ENCODE measurements at places on chromosomes 1 and 21.
A peak's percentile ranks its signal among the peaks of the same experiment; 100 is the strongest.

DNA sequence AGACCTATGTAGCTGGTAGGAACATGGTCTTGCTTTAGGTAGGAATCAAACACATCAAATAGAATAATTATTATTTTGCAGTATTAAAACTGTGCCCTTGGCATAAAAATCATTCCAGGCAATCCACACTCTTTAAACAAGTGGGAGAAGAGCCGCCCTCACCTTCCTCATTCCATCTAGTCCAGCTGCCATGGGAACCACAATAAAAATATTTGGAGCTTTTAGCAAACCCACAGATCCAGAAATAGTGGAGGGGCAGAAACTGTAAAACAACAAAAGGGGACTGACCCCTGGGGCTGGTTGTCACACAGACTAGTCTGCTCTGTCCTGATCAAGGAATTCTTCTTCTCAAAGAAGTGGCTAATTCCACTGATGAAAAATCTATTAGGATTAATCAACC is 61.6 kb downstream of the PTPRC start:
- DNase-seq, result no peak

DNA sequence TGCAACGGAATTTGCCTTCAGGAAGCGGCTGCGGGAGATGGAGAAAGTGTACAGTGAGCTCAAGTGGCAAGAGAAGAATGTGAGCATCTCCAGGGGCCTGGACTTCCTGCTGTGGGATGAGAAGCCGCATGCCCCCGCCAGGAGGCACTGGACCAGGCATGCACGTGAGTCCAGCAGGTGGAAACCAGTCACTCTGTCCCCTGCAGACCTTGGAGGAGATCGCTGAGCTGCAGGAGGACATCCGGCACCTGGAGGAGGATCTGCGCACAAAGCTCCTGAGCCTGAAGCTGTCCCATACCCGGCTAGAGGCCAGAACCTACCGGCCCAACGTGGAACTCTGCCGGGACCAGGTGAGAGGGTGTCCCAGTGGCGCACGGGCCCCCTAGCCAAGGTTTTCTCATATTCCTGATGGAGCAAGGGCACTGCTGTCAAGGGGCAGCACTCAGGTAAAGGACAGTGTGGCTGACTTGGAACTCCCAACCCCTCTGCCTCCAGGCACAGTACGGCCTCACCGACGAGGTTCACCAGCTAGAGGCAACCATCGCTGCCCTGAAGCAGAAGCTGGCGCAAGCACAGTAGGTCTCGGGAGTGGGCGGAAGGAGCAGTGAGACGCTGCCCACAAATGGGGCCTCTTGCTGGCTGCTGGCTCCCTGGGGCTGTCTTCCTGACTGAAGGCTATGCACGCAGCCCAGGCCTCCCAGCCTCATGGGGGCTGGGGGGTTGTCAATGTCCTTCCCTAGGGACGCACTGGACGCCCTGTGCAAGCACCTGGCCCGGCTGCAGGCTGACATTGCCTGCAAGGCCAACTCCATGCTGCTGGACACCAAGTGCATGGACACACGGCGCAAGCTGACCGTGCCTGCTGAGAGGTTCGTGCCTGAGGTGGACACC is 1.2 kb upstream of the ADPRS start:
- DNase-seq, result no peak

GRCh38 chr1:180505732-180506335 is 3.5 kb upstream of the ACBD6 start:
- no peak for DNase-seq

- no peak for DNase-seq
Observed at GRCh38 chr1:31976401-31976800, 37.3 kb upstream of the KHDRBS1 start.

DNA sequence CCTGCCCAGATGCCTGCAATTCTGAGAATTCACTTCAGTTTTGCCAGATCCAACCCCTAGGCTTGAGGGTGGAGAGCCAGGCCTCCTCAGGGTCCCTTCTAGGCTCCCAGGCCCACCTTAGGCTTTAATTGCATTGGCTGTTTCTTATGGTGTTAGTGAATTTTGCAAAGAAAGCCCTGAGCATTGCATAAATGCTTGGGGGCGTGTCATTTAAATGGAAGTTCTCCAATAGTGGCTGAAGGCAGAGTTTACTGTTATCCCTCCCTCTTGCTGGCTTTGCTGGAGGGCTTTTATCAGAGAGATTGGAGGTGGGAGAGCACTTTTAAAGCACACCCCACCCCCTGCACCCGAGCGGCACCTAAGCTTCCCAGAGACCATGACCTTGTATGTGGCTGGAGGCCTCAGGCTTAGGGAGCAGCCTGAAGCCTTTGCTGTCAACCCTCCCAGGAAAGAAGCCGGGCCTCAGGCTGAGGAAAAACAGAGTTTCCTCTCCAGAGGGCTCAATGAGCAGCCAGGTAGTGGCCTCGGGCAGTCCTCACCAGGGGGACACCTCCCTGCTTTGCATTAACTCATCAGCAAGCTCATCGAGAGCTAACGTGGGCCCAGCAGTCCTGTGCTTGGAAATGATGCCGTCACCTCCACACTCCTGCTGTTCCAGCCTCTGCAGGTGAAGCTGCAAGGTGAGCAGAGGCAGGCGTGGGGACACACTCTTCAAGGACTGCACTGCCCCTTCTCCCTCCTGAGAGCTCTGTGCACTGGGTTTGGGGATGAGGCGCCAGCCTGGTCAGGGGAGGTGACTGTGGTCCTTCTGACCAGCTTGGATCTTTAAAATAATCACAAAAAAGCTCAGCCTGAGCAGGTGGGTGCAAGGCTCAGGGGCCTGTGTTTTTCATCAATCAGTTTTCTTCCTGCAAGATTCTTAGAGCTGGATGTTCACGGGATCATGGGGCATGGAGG is 58.0 kb downstream of the STUM start:
- no peak for DNase-seq

DNA sequence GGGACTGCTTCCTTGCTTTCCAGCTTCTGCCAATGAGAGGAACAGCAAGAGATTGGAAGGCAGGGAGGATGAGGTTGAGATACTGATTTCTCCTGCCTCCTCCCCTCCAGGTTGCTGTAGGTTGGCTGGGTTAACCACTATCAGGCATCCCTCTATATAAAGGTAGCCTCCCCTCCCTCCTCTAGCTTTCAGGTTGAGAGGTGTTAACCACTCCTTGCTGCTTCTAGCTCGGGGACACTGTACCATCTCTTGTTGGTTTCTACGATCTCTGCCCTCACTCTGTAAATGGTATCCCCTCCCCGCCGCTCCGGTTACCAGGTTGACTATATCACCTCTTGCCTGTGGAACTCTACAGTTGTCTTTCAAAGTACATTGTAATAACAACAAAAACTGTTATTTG is 16.7 kb downstream of the LPAR3 start:
- no peak for DNase-seq

- no peak for DNase-seq
Observed at GRCh38 chr1:174800216-174800851, 199.4 kb upstream of the CACYBP start.

DNA sequence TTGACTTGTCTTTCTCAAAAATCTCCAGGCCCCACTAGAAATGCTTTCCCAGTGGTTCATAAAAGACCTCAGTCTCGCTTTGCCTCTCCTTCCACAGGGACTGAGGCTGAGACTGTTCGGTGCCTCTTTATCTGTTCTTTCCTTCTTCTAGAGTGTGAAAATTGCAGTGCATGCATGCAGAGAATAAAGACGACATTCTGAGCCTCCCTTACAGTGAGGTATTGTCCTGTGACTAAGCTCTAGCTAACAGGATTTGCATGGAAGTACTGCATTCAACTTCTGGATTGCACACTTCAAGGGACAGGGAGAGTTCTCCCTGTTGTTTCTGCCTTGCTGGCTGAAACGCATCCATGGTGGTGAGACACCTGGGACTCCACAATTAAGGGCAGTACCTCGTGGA is 69.1 kb downstream of the COLGALT2 start:
- no peak for DNase-seq

DNA sequence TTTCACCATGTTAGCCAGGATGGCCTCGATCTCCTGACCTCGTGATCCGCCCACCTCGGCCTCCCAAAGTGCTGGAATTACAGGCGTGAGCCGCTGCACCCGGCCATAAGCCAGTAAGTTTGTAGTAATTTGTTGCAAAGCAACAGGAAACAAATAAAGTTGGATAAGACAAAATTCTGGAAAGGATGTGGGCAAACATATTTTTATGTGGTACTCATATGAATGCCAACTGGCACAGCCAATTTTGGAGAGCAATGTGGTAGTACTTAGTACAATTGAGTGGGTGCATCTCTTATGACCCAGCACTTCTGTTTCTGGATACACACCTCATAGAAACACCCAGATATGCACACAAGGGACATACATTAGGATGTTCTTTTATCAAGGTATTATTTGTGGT is 8.4 kb upstream of the IL12RB2 start:
- DNase-seq, result no peak

GRCh38 chr21:25126564-25126963 is 480.7 kb downstream of the MRPL39 start:
- no peak for DNase-seq

DNA sequence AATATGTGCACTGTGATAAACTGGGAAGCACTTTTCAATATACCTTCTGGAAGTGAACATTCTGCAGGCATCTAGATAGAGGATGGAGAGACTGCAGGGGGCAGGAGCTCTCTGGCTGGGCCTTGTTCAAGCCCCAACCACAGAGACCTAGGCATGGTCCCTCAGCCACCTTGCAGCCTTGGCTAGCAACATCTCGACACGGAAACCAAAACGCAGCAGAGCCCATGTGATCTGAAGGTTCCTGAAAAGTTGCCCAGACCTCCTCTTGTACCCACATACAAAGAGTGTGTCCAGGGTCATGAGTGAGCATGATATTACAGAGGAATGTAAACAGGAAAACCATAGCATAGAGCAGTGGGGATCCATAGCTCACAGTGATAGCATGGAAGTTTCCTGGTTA is 33.1 kb upstream of the SAMD11 start:
- DNase-seq, result no peak

- no peak for DNase-seq
Observed at GRCh38 chr1:115450501-115451040, 112.5 kb upstream of the NGF start.

- peak; percentile 45 for DNase-seq
Observed at GRCh38 chr1:61426885-61427284, 298.1 kb downstream of the TM2D1 start.

Data from SHP77 (cell line).